ENCODE measurements at places on chromosomes 7 and 10.

GRCh38 chr7:111014079-111014478 lies 76.8 kb upstream of the LRRN3 start:
- DNase-seq, result no peak

DNA sequence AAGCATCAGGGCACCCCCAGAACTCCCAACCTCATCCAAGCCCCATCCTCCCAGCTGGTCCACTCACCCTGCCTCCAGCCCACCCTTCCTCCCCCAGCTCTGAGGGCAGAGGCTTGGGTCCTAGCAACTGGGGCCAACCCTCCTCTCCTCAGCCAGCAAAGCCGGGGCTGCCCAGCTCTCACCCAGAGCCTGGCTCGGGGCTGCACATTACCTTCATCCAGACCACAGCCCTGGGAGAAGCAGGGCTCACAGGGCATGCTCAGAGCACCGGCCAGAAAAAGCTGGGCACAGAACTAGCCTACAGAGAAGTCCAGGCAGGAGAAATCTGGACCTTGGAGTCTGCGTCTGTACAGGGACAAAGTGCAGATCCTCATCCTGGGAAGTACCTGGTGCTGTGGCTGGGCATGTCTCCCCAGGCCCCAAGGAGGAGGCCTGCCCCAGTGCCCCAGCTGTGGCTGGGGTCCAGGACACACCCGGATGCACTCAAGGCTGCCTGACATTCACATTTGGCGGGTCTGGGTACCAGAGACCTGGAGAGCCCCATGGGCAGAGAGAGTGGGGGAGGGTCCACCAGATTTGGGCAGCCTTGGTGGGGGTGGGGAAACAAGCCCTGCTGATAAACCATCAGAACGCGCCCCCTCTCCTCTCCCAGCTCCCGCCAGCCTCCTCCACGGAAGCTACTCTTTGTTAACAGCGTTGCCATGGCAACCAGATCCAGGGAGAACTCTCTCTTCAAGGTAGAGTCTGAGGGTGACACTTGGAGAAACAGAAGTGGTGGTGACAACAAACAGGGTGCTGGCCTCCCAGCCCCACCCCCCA lies 5.1 kb downstream of the RASGEF1A start:
- DNase-seq, result no peak

GRCh38 chr7:92608380-92609322 lies 18.5 kb upstream of the FAM133B start:
- no peak for DNase-seq

GRCh38 chr10:93221521-93221920 lies 147.8 kb downstream of the CYP26A1 start:
- no peak for DNase-seq

- DNase-seq, result peak; percentile 11
Observed at GRCh38 chr10:43078986-43079273, 2.1 kb downstream of the RET start.

DNA sequence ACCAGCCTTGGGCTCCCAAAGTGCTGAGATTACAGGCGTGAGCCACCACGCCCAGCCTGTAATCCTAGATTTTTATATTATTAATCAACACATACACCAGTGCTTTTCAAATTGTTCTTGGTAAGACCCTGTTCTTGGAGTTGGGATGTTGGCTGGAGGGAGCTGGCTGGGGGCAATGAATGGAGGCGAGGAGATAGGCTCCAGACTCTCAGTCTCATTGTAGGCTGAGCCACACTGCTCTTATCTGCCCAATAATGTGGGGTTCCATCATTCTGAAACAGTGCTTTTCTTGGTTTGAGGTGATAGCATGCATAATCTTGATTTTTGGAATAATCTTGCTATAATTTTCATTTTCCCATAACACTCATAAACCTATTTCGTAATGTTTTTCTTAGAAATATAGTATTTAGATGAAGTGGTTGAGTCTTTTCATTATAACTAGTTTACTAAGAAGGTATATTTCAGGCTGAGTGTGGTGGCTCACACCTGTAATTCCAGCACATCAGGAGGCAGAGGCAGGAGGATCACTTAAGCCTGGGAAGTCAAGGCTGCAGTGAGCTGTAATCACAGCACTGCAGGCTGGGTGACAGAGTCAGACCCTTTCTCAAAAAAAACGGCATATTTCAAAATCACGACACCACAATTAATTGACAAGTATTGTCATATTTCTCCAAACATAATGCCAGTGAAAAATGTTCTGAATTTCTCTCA lies 65.1 kb upstream of the LYZL2 start:
- no peak for DNase-seq

DNA sequence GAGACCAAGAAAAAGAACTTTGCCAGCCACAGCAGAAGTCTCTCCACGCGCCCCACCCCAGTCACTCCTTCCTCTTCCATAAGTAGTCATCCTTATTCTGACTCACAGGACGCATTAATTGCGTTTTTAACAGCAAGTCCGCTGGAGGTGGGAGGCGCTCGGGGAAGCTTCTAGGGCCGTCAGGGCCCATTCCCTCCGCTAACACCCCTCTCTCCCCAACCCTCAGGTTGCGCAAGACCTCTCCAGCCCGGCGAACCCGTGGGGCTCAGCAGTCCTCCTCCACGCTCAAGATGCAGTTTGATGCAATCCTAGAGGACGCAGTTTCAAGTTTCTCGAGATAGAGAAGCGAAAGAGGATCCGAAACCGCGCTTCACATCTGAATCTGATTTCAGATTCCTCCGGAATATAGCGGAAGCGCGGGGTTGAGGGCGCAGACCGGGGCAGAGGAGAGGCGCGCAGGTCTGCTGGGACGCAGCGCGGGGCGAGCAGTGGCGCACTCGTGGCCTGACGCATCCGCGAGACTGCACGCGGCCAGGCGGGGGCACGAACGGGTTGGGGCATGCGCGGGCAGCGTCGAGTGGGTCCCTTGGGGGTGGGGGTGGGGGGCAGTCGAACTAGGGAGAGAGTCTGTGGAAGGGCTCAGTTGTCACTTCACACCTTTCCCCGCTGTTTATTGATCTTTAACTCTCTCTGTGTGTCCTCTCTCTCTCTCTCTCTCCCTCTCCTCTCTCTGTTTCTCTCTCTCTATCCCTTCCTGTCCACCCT lies 37.8 kb upstream of the PSAP start:
- DNase-seq, result peak; percentile 54

DNA sequence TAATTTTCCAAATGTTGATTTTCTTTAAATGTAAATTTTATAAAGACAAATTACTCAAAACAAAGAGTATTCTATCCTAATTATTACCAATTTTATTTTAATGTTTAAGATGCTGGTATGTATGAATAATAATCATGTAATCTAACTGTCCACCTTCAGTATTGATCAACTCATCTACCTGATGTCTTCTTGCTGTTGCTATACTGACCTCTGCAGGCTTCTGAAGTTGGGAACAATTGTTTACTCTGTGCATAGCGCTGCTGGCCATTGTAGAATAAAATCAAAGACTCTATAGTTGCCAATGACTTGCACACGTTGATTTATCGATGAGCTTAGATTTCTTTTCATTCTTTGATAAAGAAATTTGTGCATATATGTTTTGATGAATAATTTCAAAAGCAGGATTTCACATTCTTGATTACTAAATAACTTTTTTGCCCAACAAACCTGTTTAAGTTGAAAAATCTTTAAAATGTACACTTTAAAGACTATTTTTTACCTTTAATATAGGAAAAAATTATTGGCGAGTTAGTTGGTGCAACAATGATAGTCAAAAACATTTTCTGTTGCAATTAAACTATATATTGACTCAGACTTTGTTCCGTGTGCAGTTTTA lies 282.3 kb downstream of the TFEC start:
- DNase-seq, result no peak

DNA sequence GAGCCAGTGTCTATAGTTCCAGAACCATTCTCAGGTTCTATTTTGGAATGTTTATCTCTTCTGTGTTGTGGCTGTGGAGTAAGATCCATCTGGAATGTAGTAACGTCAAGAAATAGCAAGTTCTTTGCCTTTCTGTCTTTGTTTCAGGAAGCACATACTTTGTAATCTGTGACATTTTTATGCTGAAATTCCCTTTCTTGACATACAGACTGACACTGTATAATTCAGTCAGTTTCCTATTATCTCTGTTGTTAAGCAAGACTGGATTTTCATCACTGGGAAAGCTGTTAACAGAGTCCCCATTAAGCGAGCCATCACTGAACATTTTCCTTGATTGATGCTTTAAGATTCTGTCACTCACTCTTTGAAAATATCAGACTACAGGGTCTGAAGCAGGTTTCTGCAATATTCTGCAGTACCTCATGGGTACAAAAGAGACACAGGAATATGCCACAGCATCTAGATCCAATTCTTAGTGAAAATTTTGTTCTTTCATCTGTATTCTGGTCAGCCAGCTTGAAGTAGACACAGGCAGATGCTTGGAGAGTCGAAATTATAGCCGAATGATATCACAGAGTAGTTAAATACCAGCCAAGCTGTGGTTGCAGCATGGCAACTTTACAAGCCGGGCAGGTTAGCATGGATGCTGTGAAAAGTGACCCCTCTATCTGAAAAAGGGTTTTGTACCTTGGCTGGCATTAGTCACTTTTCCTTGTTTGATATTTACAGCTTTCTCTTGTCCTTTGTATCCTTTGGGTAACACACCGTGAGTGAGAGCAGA lies 62.6 kb downstream of the CACNB2 start:
- no peak for DNase-seq

GRCh38 chr10:86790394-86790793 lies 34.0 kb downstream of the BMPR1A start:
- no peak for DNase-seq

- DNase-seq, result no peak
Observed at GRCh38 chr10:80173466-80173865, 31.9 kb downstream of the ANXA11 start.

- DNase-seq, result peak; percentile 38
Observed at GRCh38 chr7:100865938-100866728, 1.1 kb upstream of the TRIP6 start.

DNA sequence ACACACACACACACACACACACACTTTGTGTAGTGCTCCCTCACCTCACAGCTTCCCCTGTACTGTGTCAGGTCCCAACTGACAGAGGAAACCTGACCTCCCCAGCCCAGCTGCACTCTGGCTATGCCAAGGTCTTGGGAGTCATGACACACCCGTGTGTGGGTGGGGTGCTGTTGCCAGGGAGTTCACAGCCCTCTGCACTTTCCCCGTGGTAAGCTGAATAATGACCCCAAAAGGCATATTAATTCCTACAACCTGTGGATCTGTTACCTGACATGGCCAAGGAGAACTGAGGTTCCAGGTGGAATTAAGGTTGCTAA lies 8.9 kb upstream of the NANOS1 start:
- DNase-seq, result no peak

- no peak for DNase-seq
Observed at GRCh38 chr7:55063633-55064032, 44.8 kb downstream of the EGFR start.

GRCh38 chr10:30542001-30542894 lies 87.3 kb downstream of the LYZL2 start:
- no peak for DNase-seq

DNA sequence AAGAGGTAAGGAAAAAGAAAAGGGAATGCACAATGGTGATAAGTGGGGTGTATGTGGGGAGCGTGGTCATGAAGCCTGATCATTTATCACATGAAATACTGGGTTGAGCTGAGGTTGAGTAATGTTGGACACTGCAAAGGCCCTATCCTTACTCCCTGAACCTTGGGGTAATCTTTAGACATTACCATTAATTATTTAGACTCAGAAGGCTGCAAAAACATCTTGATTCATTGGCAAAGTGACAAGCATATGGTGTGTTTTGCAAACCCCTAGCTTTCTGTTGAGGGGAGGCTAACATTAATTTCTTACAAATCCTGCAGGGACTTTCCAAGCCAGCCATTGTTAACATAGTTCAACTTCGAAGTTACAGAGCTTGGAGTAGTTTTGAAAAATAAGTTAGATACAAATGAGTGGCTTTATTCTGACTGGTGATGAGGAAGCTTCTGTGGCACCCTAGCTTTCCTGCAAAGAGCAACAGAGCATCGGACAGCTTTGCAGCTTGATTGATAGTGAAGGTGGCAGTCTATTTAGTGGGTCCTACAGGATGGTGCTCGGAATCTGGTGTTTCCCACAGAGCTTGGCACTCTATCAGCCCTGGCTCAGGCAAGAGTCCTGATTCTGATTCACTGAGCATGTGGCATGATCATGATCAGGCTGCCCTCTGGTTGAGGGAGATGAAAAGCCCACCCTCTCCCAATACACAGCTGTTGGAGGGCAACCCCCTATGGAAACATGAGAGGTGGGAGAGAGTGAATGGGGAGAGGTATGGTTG lies 153.7 kb upstream of the NPVF start:
- no peak for DNase-seq

DNA sequence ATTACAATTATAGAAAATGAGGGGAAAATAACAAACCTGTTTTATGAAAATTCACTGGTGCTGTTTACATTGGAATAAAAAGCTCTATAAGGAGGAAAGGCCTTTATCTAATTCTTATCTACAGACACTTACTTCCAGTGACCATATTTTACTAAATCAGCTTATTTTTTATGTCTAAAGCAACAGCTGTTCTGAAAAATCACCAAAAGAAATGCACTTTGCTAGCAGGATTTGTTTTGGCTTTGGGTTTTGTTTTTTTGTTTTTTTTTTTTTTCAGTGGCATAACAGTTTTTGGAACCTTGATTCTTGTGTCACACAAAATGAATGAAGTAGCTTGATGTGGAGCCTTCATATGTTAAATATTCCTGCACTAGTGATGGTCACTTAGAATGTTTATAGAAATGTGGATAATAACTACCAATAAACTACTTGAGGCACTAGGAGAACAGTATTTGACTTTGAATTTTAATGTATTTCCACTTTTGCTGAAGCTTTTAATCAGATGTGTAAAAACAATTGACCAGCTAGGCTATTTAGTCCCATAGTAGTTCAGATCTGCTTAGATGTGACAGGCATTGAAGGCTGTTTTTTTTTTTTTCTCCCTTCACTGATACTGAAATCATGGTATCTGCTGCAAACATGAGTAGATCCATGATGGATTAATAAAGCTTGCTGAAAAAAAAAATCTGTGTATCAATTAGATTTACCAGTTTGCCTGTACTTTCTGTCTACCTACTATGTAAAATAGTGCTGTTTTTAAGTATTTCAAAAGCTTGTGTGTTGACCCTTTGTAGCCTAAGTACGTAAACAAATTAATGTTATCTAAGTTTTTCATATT lies 2.8 kb downstream of the ARL4A start:
- no peak for DNase-seq

GRCh38 chr10:32199714-32200394 lies 143.6 kb upstream of the KIF5B start:
- no peak for DNase-seq

GRCh38 chr7:1323178-1324027 lies 90.7 kb downstream of the UNCX start:
- DNase-seq, result no peak

- DNase-seq, result no peak
Observed at GRCh38 chr10:26467639-26468038, 29.5 kb downstream of the APBB1IP start.

DNA sequence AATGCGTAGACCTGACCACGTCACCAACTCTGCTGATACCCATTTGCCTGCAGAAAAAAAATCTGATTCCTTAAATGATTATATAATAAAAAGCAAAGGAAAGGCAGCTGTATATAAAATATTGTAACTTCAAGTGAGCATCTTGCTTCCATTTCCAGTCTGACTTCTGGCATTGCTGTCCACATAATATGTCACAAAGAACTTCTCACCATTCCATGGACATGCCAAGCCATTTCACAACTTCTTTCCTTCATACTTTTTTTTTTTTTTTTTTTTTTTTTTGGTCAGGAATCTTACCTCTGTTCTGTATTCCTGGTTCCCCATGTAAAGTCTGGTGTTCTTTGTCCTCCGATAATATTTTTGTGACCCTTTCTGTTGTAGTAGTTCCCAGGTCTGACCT lies 165.5 kb downstream of the SND1 start:
- no peak for DNase-seq

GRCh38 chr10:24966962-24967481 lies 14.6 kb upstream of the PRTFDC1 start:
- no peak for DNase-seq

- DNase-seq, result no peak
Observed at GRCh38 chr7:106905734-106906133, 40.7 kb downstream of the PIK3CG start.
